C1 segment of cervical spinal cord (tissue), 14 donors: ENCODE measurements at places on chromosomes 7 and 10.

- no peak for DNase-seq
These were observed 386.2 kb downstream of the GALNT17 start for GRCh38 chr7:71517940-71518699.

DNA sequence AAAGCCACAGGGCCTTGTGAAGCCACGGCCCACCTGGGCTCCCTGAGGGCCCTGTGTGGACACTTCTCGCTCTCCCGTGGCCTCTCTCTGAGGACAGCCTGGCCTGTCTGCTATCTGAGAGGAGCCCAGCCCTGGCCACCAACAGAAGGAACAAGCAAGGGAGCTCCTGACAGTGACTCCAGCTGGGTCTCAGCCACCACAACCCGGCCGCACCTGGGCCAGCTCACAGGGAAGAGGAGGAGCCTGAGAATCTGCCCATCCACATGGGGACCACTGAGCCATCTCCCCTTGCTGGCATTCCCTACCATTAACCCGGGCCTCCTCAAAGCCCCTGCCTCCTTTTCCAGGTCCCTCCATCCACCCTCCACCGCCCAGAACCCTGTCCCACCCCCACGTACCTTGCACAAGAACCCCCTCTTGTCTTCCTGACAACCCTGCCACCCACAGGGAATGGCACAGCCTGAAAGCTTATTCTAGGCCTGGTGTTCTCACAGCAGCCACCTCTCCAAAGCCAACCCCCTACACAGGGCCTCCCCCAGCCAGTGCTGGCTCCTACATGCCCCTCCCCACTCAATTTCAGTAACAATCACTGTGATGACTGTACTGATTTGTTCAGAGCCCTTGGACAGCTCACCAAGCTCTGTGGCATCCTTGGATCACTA is 120.2 kb downstream of the GRID1 start:
- no peak for DNase-seq

GRCh38 chr7:86643561-86644281 is at the start of gene GRM3:
Gene GRM3, plus strand, starts transcription at chr7:86643909. Its CDS starts 121,237 bp downstream, at chr7:86765146.
- DNase-seq, result peak; percentile 42

DNA sequence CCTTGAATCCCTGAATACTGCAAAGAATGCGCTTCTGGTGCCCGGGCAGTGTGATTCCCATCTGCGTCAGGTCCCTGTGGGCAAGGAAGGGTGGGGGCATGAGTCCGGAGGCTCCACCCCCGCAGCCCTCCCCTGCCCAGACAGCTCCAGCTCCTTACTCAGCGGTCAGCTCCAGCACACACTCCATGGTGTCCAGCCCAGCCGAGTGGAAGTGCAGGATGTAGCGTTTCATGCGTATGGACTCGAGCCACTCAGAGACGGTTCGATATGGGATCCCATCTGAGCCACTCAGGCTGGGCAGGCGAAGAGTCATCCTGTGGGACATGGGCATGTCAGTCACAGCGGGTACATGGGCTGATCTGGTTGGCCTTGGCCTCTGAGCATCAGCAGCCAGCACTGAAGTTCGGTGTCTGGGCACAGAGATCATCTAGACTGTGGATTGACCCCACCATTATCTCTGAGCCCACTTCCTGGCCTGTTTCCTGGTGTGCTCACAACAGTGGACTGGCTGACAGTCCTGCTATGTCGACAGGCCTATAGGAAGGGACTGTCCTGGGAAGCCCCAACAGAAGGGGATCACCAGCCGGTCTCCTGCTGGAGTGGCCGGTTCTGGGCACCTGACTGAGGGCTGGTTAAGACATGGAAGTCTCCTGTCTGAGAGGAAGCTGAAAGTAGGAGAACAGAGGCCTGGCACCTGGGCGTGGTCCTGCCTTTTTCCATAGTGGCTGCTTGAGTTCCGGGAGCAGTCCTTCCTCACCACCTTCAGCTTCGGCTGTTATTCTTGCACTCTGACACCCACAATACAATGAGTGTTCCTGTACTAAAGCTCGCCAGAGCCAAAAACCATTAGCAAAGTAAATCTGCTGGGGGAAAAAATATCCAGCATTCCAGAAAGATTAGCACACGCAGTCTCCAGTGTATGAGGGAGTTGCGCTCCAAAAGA is 10.6 kb downstream of the ZYX start:
- DNase-seq, result no peak

DNA sequence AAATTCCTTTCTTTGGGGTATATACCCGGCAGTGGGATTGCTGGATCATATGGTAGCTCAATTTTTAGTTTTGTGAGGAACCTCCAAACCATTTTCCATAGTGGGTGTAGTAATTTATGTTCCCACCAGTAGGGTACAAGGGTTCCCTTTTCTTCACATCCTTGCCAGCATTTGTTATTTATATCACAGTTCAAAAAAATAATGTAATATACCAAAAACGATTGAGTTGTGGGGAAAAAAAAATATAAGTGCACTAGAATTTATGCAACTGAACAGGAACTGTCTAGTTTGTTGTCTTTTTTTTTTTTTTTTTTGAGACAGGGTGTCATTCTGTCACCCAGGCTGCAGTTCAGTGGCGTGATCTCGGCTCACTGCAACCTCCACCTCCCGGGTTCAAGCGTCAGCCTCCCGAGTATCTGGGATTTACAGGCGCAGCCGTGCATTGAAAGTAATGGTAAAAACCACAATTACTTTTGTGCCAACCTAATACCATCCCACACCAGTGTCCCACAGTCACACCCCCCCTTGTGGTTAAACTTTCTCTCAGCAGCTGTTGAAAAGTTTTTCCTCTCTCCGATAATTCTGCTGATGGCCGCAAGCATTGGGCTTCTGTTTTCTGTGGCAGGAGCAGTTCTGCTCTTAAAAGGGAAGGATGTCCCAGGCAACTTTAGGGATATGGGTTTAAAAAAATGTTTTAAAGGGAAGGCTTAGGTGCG is 6.8 kb upstream of the LAT2 start:
- DNase-seq, result no peak

DNA sequence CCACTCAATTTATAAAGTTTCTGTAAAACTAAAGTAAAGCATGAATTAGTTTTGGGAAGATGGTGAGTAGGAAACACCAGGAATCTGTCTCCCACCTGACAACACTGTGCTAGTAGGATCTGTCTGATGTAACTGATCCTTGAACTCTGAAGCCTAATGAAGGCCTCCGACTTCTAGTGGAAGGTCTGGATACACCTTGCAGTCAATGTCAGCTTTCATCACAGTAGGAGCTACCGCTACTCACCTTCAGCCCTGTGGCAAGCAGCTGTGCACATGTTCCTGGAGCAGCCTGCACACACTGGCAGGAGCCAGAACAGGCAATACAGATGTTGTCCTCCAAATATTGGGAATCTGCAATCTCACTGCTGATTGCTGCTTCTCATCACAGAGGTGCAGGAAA is 471.4 kb downstream of the PTPRN2 start:
- DNase-seq, result no peak

DNA sequence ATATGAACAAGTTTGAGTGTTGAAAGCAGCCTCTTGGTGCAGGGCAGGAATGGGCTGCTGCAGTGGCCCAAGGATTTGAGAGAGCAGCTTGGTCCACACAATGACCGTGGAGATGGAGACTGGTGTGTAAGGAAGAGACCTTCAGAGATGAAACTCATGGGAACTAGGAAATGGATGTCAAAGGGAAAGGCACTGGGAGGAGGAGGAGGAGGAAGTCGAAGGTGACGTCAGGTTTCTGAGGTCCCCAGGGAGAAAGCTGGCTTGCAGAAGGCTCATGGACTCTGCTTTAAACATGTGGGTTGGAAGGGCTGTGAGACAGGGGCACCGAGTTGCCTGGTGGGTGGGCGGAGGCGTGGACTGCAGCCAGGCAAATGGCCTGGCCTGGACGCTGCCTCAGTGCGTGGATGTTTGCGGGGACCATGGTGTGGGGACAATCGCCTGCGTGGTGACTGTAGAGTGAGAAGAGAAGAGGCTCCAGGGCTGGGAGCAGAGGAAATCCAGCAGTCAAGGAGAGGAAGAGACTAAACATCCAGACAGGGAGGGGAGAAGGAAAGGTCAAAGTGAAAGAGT is 14.6 kb downstream of the C10orf71 start:
- DNase-seq, result no peak

DNA sequence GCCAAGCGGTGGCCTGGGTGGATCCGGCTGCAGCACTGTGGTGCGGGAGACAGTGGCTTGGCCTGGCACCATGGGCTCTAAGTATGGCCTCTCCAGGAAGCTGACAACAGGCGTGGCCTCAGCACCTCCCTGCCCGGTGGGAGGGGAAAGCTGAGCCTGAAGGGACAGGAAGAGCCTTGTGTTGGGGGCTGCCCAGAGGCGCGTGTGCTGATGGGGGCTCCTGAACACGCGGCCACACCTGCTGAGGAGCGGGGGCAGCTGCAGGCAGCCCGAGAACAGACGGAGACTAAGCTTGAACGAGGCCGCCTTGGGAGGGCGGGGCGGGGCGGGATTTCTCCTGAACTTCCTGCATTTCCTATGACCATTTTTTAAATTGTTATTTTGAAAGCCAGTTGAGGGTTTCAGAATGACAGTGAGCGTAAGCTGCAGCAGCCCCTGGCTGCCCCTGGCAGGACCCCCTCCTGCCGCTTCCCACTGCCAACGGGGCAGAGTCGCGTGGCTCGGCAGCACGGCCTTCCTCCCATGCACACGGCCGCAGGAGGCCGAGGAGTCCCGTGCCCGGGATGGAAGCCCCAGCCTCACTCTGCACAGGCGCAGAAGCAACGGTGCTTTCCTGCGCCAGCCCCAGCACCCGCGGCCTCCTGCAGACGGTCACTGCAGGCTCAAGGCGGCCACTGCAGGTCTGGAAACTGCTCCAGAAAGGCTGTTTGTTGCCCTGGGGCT is 43.2 kb downstream of the DPYSL4 start:
- no peak for DNase-seq

- no peak for DNase-seq
These were observed 510.0 kb downstream of the ANKRD7 start for GRCh38 chr7:118734541-118734940.

GRCh38 chr7:66110856-66111255 is 3.8 kb upstream of the CRCP start:
- no peak for DNase-seq

DNA sequence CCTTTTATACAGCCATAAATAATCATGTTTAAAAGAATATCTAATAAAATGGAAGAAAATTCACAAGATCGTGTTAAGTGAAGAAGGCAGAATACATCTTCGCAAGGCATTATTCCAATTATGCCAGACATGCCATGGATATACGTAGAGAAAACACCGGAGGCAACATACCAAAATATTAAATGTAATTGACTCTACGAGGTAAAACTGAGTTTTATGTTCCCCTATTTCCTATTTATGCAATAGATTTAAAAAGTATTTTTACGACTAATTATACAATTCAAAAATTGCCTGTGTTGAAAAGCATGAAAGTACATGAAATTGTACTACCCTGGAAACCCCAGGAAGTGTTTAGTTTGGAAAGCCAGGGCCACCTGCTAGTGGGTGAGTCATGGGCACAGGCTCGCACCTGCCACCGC is 936 bp upstream of the REPIN1 start:
- no peak for DNase-seq

- DNase-seq, result no peak
These were observed 1.8 kb upstream of the NUB1 start for GRCh38 chr7:151339651-151340382.

DNA sequence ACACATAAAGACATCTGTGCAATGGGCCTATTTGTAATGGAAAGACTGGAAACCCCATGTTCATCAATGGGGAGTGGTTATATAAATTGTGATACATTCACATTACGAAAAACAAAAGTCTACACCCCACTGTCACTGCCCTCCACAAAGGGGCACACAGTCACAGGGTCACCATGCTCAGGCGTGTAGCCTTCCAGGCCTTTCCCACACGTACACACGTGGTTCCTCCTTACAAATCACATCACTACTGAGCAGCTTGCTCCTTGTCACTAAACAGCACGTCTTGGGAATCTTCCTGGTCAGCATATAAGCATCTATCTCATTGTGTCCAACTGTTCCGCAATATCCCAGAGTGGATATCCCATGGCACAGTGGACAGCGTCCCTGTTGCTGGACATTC is 163.1 kb downstream of the SLIT1 start:
- DNase-seq, result no peak

DNA sequence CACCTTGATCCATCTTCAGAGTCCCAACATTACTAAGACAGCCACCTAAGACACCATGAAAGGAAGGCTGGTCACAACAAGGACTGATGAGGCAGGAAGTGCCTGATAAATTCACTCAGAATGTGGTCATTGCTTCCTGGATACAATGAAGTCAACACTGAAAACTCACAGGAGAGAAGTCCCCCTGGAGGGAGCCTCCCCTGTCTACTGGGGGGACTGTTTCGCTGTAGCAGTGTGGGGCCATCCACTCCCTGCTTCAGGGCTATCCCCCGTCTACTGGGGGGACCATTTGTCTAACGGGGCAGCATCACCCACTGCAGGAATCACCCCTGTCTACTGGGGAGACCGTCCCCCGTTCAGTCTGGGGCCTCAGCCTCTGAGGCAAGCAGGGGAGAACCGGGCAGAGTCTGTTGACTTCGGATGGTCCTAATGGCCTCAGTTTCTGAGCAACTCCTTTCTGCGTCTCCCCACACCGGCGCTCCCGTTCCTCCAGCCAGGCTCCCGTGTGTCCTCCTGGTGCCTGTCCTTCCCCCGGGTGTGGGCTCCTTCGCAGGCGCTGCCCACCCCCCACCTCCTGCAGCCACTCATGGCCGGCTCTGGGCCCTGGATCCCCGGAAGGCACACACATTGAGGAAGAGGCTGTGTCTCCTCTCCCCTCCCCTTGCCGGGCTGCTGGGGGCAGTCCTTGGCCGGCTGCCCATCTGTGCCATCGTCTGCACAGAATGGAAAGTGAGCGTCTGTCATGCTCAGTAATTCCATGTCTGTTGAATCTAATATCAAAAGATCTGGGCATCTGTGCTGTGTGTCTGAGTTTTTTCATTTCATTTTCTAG is 59.9 kb upstream of the DNAJB6 start:
- no peak for DNase-seq

- DNase-seq, result no peak
These were observed 162.9 kb downstream of the SH3PXD2A start for GRCh38 chr10:103692436-103692951.

GRCh38 chr10:60908896-60909295 is 35.1 kb downstream of the RHOBTB1 start:
- DNase-seq, result no peak

GRCh38 chr7:2553831-2554581 is 1.3 kb downstream of the BRAT1 start:
- no peak for DNase-seq

DNA sequence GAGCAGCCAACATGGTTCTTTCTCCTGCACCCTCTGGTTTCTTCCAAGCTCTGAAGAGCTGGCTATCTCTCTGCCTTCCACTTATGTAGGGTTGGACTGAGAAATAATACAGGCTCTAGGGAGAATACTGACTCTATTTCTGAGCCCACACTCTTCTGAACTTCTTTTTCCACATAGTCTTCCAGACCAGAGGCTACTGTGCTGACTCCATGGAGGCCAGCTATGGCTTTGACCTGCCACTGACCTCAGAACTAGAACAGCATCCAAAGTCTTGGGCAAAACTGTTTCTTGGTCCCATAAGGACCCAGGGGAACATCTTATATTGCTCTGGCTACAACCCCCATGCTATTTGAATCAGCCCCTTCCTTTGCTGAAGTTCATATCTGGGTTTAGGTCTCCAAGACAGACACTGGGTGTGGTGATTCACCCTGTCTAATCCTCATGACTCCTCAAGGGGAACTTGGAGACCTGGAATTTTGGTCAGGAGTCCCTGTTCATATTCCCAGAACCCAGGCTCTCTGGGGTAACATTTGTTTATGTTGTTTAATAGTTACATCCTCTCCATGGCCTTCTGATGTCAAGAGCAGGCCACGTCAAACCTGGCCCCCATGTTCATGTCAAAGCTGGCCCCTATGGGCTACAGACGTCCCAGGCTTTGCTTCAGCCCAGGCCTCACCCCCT is 12.1 kb upstream of the PLAU start:
- no peak for DNase-seq
